Activated CD4-positive, alpha-beta T cell treated with anti-CD3 and anti-CD28 coated beads, Interleukin-2, amount 50 U/mL, for 24 hours (primary cell): ENCODE measurements at places on chromosomes 11 and 22.

- DNase-seq, result no peak
Observed at GRCh38 chr22:49365910-49366309, 461.8 kb downstream of the BRD1 start.

DNA sequence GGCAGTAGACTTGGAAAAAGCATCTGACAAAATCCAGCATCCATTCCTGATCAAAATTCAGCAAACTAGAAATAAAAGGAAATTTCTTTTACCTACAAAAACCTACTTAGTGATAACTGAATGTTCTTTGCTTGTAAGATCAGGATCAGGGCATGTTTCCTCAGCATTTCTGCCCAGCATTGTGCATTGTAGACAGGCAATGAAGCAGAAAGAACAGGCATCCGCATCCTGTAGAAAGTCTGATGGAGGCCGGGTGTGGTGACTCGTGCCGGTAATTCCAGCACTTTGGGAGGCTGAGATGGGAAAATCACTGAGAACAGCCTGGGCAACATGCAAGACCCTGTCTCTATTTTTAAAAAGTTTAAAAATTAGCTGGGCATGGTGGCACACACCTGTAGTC lies 32.5 kb upstream of the PANX2 start:
- DNase-seq, result no peak

DNA sequence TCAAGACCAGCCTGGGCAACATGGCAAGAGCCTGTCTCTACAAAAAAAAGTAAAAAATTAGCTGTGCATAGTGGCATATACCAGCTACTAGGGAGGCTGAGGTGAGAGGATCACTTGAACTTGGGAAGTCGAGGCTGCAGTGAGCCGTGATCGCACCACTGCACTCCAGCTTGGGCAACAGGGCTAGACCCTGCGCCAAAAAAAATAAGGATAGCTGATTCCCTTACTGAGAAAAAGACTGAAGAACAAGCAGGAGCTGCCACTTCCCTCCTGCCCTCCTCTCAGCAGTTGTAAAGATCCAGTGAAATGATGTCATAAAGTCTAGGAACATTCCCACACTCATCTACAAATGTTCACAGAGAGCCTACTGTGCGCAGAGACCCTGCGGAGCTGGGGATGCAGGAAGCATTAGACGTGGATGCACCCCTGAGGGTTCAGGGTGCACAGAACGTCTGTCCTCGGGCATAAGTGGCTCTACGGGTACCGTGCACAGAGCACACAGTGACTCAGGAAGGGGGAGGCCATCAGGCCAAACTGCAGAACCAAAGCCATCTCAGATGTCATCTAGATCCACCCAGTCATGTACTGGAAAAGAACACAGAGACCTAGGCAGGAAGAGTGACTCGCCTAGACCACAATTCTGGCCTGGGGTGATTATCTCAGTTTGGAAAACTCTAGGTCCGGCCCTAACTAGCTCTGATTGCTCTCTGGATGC lies 11.7 kb downstream of the SEC14L2 start:
- DNase-seq, result no peak

- no peak for DNase-seq
Observed at GRCh38 chr11:128093689-128094088, 493.7 kb downstream of the ETS1 start.

GRCh38 chr11:94338651-94339050 lies 34.3 kb downstream of the IZUMO1R start:
- DNase-seq, result no peak

DNA sequence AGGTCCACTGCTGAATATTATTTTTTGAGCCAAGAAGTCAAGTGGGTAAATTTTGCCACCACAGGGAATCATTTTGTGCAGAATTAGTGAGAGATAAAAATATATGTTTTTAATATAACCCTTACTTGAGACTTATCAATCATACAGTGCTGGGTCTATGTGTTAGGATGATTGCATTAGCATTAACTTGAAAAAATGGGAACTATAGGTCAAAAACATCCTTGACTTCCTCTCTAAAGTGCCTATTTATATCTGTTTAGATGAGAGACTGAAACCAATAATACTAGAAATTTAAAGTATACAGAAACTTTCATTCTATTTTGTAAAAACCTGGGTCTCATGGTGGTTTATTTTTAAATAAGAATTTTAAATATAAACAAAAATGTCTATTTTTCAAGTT lies 65.1 kb upstream of the CARD18 start:
- DNase-seq, result no peak

GRCh38 chr11:129145276-129145675 lies 46.8 kb downstream of the ARHGAP32 start:
- no peak for DNase-seq

- no peak for DNase-seq
Observed at GRCh38 chr11:104967534-104968354, 630 bp downstream of the CASP4 start.

DNA sequence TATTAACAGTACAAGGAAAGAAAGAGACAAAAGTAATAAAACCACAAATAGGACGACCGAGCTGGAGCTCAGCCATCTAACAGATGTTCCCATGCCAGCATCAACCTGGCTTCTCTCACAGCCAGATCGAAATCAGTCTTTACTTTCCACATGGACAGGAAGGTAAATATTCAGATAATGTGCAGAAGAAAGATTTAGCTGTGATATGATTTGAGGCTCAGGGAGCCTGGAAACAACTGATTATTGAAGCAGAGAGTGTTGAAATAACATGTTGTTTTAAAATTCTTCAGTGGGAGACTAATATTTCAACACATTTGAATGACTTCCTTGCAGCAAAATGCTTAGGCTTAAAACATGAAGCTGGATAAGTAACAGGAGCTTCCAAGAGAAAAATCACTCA lies 546.8 kb downstream of the ETS1 start:
- DNase-seq, result no peak

DNA sequence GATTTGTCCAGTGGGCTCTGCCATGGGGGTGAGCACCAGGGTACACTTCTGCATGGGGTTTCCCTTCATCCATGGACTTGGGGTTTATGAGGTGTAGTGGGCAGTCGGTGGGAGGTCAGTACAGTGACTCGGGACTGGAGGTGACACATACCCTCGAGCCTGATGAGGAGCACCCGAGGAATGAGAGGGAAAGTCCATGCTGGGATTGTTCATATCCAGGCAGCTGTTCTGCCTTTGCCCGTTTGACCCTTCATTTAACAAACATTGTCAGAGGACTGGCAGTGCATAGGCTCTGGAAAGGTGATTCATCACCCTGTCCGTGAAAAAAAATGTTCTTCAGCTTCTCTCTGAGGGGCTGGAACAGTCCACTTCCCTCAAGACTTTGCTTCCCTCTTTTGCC lies 2.7 kb downstream of the NAV2 start:
- DNase-seq, result no peak

GRCh38 chr11:75470476-75471080 lies 37.6 kb upstream of the KLHL35 start:
- DNase-seq, result no peak

GRCh38 chr11:96763244-96763643 lies 373.4 kb downstream of the JRKL start:
- no peak for DNase-seq

GRCh38 chr11:81497202-81497804 lies 1236.4 kb downstream of the FAM181B start:
- no peak for DNase-seq

DNA sequence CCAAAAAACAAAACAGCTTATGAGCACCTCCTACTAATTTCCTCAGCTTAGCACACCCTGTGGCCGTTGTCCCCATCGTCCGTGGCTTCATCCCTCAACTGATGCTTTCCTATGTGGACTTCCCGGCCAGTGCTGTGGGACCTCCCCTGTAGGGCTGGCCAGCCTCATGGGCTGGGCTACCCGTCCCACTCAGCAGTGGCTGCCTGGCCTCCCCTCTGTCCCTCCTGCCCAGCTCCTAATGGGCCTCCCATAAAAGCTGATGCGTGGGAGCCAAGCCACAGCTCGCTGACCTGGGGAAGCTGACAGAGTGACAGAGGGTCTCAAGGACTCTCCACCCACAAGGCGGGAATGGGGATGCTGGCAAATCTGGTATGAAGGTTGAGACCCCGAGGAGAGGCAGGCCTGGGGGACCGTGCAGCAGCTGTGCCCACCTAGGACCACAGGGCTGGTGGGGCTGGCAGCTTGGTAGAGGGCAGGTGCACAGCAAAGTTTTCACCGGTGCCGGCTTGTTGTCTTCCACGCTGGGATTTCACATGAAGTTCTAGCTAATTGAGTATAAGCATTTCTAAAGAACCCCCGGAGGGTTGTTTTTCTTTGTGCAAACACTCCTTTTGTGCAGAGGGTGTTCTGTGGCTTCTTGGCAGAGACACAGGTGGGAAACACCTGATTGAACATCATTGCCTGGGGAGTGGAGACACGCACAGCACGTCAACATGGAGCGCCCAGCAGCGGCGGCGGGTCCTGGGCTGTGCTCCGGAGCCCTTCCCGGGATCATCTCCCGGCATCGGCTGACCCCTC lies 23.2 kb downstream of the TBX1 start:
- DNase-seq, result no peak

DNA sequence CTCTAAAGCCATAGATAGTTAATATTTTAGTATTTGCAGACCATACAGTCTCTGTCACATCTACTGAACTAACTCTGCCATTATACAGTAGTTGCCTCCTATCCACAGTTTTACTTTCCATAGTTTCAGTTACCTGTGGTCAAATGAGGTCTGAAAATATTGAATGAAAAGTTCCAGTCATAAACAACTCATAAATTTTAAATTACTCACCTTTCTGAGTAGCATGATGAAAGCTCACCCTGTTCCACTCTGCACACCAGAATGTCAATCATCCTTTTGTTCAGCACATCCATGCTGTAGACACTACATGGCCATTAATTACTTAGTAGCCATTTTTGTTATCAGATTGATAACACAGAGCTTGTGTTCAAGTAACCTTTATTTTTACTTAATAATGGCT lies 51.7 kb upstream of the ME3 start:
- DNase-seq, result no peak

- no peak for DNase-seq
Observed at GRCh38 chr11:342328-342727, 21.7 kb upstream of the IFITM3 start.

- no peak for DNase-seq
Observed at GRCh38 chr11:119100994-119101758, 477 bp downstream of the DPAGT1 start.

DNA sequence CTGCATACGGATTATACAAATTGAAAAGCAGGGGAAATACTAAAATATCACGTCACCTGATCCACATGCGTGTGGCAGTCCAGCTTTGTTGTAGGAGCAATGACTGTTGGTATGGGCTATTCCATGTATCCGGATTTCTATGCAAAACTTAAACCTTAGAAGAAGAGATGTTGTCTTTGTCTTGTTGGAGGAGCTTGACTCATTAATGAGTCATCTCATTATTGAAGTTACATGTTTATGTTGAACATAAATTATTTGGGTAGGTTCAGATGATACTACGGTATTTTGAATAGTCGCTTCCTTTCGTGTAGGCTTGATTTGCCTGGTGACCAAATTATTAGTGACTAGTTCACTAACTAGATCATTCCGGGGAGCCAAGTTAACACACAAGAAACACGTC lies 806 bp upstream of the SAAL1 start:
- no peak for DNase-seq

DNA sequence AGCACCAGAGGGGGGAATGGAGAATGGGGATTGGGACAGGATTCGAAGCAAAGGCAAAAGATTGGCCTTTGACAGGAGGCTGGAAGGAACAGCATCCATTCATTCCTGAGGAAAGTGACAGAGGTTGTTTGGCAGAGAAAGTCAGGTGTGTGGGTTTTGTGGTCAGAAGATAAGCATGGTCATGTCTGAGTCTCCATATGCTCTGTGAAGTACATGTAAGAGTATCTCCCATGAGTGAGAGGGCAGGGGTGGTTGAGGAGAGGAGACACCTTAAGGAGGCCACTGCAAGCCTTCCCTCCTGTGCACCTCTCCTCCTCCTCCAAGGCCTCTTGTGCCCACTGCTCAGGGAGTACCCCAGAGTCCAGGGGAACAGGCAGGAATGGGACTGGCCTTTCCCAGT lies 1.9 kb upstream of the NLRP10 start:
- DNase-seq, result no peak

- no peak for DNase-seq
Observed at GRCh38 chr11:118935376-118935775, 9.7 kb upstream of the BCL9L start.

DNA sequence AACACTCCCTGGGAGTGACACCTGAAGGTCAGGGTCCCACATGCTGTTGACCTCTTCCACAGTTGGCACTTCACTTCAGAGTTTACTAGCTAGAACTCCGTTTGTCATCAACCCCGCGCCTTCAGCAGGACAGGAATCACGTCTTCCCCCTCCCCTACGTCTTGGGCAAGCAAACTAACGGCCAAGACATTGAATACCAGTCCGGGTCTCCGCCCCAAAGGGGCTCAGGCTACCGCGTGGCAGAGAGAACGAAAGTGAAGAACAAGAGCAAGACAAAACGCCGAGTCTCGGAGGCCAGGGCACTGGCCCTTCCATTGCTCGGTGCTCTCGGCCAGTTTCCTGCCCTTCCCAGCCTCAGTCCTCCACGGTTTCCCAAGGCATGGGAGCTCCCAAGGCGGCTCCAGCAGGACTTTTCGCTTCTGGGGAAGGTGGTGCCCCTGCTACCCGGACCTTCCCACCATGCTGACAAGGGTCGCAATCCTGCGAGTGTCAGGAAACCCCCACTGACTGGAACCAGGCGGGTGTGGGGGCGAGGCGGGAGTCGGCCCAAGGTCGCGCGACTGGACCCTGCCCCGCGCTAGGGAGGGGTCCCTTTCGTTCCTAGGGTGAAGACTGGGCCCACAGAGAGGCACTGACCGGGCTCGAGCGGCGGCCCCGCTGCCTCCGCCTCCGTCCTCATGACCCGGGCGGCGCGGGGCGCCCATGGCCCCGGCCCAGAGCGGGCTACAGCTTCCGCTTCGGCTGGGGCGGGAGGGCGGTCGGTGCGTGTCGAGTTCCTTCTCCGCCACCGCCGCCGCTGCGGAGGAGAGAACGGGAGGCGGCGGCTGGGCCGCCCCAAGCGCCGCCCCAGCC lies at the start of gene GUCD1:
GUCD1 (minus strand) TSS at position 826 of the 852 bp plus-strand sequence; CDS start at position 679, 147 bp downstream.
- peak; percentile 14 for DNase-seq

- no peak for DNase-seq
Observed at GRCh38 chr22:42236848-42237247, 33.6 kb downstream of the TCF20 start.

- DNase-seq, result no peak
Observed at GRCh38 chr11:80727315-80727714, 1286.5 kb upstream of the TENM4 start.

GRCh38 chr11:131914361-131914774 lies 544.0 kb downstream of the NTM start:
- no peak for DNase-seq

DNA sequence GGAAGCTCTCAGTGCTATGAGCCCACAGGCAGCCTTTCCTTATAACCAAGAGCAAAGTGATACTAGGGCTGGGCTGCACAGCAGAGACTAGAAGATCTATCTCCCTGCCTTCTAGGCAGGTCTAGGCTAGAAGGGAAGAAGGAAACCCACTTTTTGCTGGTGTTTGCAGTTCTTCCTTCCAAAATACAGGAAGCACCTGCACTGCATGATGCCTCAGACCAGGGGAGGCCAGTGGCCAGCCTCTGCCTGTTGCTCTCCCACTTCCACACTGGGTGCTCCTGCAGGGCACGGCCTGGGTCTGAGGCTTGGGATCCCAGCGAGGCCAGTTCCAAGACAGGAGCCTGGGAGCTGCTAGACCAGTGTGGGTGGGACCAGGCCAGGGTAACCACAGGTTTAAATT lies 6.0 kb upstream of the UCP3 start:
- no peak for DNase-seq

GRCh38 chr11:131792243-131792642 lies 421.8 kb downstream of the NTM start:
- no peak for DNase-seq
